HT1080 (cell line): ENCODE measurements at places on chromosomes 12 and 14. TPM values are rescaled to one million over a fixed set of nuclear protein-coding genes. Genes with fewer than 3 reads are reported as not detected.

DNA sequence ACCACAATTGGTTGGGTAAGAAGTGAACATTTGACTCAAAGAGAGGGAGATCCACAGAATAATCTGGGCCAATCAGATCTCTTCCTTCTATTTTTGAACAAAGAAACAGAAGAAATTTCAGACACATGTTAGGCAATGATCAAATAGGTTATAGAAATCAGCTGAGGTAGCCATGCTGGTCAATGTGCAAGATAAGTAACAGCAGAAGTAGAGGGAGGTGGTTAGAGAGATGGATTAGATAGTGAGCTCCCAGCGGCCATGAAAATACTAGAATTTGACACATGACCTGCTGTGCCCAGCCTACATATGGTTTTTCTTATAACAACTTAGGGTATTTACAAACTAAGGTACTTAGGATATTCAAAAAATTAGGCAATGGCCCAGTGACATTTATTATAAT, 230.9 kb upstream of the ARID2 start:
- no peak for DNase-seq

DNA sequence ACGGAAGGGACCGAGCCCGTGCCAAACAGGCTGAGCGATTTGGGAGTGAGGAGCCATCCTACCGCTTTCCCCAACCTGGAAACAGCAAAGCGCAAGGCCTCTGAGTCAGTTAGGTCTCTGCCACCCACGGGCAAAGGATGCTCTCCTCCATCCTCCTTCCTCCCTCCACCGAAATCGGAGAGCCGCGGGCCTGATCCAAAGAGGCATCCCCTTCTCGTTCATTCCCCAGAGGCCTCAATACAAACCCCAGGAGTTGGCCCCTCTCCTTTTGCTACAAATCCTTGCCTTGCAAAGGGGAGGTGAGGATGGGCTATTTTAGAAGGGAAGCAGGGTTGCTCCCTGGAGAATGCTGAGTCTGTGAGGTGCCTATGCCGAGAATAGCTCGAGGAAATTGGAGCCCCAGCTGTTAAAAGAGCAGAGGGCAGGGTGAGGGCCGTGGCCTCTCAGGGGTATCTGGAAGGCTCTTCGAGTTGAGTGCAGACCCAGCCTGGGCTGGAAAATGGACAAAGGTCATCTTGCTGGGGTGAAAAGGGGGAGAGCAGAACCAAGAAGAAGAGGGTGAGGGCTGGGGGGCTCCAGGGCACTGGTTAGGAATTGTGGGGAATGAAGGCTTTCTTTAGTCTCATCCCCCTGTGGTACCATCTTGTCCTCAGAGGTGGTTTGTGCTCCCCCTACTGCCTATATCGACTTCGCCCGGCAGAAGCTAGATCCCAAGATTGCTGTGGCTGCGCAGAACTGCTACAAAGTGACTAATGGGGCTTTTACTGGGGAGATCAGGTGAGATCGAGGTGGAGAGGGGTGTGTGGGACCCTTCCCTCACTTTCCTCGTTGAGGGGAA, 1.1 kb downstream of the TPI1 start:
- DNase-seq: peak; percentile 42

DNA sequence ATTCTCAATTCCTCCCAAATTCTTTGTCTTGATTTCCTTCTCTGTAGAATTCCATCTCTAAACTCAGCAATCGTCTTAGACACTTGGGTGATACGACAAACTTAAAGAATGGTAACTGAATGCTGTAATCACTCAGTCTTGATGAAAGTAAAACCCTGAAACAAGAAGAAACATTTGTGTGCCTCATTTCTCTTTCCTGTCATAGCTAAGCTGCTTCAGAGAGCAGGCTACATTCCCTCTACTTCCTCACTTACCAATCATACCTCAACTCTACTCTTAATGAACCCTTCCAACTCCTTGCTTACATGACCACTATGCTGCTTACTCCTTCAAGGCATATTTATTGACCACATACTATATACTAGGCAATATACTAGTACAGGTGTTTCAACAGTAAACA, 8.3 kb downstream of the MAP4K5 start:
- no peak for DNase-seq

- DNase-seq: no peak
These were observed 23.3 kb downstream of the NINJ2 start for GRCh38 chr12:639988-640387.

- DNase-seq: peak; percentile 64
These were observed 129.1 kb upstream of the TMCC3 start for GRCh38 chr12:94779485-94779884.

Gene TROAP
- 35.8 and 48.7 TPM in 2 replicates for total RNA-seq
